Skeletal muscle cell (primary cell): ENCODE measurements at places on chromosomes 3 and 15.

- DNase-seq: no peak
Observed at GRCh38 chr3:65377637-65378036, 661.1 kb downstream of the MAGI1 start.

GRCh38 chr15:46636206-46636605 is 1001.4 kb downstream of the SQOR start:
- no peak for DNase-seq

- no peak for DNase-seq
Observed at GRCh38 chr3:139491966-139492365, 15.7 kb upstream of the RBP2 start.

DNA sequence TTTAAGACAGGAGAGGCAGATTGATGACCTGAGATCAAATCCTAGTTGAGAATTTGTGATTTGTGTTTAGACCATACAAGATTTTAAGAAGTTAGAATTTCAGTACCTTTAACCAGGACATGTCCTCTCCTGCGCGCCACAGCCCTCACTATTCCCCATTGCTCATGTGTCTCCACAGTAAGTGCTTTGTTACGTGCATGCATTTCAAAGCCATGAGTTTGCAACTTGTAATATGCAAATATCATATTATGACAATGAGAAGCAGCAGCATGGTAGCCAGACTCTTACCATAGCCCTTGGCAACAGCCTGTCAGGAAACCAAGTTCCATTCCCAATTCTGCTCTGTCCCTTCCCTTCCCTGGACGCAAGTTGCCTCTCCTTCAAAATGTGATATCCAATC is 73.3 kb upstream of the ATP13A5 start:
- DNase-seq: no peak

DNA sequence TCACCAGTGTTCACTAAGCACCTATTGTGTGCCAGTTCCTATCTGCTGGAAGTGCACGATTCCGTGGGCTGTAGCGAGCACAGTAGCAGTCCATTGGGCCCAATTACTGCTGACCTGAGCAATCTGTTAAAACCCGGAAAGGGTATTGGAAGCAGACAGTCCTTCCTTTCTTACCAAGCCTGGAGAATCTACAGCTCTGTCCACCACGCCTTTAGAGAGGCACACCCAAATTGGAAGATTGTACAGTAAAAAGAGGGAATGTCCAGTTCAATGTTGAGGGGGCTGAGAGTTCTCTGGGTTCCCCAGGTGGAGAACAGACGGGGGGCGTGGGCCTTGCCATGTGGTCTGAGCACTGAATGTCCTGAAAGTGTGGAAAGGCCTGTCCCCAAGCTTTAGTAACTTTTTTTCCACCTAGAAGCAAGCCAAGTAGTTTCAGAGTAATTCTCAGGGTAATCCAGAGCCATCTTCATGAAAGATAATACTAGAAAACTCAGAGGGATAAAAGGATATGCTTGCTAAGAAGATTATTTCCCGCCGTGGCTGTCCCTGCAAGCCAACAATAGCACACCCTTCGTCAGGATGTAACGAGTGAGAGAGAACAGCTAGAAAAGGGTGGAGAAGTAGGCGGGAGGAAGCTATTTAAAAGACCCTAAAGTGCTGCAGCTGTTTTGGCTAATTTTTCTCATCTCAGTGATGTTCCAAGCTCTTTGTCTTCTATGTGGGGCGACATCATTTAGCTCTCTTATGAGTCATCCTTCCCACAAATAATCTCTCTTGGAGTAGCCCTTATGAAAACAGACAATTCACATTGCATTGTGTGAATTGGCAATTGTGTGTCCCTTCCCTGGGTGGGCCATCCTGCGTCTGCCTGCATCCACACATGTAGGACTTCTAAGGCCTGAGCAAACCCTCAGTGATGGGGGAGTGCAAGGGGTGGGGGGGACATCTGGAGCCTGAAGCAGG is 181.0 kb downstream of the ATG7 start:
- peak; percentile 81 for DNase-seq

DNA sequence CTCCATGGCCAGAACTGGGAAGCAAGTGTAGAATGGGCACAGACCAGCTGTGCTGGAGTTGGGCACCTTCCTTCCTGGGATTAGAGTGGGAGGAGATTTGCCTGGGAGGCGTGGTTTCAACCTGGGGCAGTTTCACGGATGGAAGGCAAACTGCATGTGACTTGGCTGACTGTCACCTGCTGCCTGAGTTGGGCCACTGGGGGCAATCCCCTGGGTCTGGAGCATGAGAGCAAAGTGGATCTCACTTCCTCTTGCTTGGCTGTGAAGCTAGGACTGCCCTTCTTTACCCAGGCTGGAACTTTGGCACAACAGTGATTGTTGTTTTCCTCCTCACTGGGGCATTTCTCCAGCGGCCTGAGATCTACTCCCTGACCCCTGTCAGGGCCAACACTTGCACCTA is 1247.0 kb upstream of the EPHA6 start:
- no peak for DNase-seq

DNA sequence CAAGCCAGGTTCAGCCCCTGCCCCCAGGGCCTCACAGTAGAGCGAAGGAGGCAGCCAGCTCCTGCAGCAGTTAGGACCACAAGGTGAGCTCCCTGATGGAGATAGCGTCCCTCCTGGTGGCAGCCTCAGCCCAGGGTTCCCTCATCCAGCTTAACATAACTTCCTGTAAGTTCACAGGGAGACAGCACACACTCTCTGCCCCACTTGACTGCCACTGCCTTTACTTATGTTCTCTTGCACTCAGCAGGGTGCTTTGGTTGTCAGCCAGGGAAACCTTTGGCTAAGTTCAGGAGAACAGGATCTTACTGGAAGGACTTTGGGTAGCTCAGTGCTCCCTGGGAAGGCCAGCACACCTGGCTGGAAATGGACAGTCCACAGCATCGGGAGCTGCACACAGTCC is 10.9 kb downstream of the KBTBD13 start:
- no peak for DNase-seq

DNA sequence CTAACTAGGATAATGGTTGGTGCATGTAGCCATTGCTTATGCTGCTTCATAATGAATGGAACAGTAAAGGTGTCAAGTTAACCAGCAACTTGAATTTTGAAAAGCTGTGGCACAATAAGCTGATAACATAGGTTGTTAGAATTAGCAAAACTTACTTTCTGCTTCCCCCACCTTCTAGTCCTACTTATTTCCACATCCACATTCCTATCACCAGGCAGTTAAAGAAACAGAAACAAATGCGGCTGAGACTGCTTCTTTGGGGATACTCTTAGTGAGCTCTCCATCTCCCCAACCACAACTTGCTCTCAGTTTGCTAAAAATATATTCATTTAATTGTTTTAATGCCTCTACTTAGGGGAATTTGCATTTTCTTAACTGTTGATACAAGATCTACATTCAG is 215.1 kb downstream of the TIGIT start:
- no peak for DNase-seq

- DNase-seq: no peak
Observed at GRCh38 chr15:101528108-101528916, 38.8 kb upstream of the PCSK6 start.
